Activated CD4-positive, alpha-beta T cell treated with anti-CD3 and anti-CD28 coated beads for 48 hours (primary cell): ENCODE measurements at places on chromosomes 2 and 18.

- DNase-seq: no peak
These were observed 176.0 kb downstream of the MGAT5 start for GRCh38 chr2:134429886-134430285.

- no peak for DNase-seq
These were observed 123.2 kb downstream of the PTH2R start for GRCh38 chr2:208529796-208530195.

DNA sequence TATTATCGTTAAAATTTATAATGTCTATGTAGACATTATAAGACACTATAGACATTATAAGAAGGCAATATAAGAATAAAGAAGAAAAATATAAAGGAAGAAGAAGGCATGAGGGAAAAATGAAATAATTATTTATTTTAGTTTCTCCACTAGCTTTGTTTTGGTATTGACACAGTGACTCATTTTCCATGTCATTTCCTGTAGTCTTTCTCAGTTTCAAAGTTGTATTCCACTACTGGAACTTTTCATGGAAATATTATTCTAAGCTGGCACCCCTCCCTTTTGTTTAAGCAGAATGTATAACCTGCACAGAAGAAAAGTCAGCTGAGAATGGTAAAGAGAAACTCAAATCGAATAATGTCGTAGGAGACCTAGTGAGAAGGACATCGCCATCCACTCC, 234.2 kb upstream of the NETO1 start:
- no peak for DNase-seq

- peak; percentile 3 for DNase-seq
These were observed 12.5 kb downstream of the NMS start for GRCh38 chr2:100482741-100483140.

DNA sequence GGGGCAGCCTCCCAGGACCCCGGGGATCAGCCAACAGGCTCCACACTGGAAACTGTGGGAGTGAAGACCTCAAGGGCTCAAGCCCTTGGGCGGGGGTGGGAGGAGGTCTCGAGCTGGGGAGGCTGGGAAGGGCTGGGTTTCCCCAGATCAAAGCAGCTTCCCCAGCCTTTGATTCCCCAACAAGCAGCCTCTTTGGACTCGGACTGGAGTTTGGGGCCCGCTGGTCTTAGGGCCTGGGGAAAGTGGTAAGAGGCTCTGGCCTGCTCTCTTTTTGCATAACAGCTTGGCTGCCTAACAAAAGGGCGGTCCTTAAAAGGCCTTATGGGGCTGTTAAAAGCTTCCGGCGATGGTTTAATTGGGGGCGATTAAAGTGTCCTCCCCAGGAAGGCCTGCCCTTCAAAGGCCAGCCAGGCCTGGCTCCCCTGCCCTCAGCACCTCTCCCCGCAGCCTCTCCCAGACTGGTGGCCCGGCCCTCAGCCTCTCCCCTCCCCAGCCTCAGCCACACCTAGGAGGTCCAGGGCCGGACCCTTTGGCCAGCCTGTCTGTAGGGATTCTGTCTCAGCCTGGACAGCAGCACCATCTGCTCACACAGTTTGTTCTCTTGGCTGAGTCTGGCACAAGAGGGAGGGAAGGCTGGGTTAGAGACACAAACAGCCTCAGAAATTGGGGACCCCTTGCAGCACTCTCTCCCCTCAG, 39.6 kb downstream of the ZFP36L2 start:
- DNase-seq: no peak

DNA sequence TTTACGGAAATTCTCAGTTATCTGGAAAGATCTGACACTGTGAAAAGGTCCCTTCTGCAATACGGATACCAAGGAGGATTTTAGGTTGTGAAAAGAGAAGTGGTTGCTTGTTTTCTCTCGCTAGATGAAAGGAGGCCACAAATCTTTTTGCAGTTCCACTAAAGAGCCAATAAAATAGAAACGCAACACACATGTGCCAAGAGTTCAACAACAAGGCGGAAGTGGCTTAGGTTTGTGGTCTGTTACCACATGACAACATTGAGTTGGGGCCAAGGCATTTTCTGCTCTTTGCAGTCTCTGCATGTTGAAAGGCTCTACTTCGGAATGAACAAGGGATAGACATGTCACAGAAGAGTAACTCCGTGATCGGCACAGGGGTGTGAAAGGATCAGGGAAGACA, 115.7 kb upstream of the OSR1 start:
- DNase-seq: peak; percentile 34

DNA sequence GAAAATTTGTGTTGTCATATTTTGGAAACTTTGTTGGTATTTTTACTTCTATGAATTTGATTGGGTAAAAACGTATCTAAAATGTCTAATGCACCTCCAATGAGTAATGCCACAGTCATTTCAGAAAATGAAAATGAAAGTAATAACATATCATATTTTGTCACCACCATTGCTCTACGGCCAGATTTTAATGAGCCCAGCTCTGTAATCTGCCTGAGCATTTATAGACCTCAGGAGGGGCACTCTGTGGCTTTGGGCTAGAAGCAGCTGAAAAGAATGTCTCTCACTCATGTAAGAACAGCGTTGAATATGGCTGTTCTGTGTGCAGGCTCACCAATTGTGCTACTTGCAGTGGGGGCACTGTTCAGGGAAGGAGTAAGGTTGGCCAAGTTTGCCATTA, 32.7 kb upstream of the ABCA12 start:
- no peak for DNase-seq

GRCh38 chr2:197324801-197325200, 14.2 kb upstream of the ANKRD44 start:
- no peak for DNase-seq

GRCh38 chr2:63698786-63699548, 110.2 kb downstream of the MDH1 start:
- DNase-seq: peak; percentile 8

GRCh38 chr2:25305775-25306174, 36.0 kb downstream of the DNMT3A start:
- no peak for DNase-seq

GRCh38 chr2:12493031-12493513, 223.7 kb upstream of the TRIB2 start:
- DNase-seq: peak; percentile 59

DNA sequence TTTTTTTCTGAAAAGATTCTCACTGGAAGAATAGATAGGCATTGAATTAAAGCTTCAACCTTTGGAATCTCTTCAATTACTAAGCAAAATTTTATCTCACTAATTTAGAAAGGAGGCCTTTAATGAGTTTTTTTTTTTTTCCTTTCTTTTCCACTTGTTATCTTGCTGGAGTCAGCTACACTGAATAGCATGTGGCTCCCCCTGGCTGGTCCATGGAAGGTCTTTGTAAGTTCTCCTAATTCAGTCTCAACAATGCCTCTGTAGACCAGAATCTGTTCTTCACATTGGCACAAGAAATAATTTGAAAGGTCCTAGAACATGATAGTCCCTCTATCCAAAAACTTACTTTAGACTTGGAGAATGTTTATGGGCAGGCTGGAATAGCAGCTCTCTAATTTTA, 24.2 kb upstream of the SCN1A start:
- DNase-seq: no peak
